ENCODE measurements at places on chromosomes 6 and 20.

GRCh38 chr20:50344232-50345071, 153.8 kb downstream of the CEBPB start:
- DNase-seq, result no peak

DNA sequence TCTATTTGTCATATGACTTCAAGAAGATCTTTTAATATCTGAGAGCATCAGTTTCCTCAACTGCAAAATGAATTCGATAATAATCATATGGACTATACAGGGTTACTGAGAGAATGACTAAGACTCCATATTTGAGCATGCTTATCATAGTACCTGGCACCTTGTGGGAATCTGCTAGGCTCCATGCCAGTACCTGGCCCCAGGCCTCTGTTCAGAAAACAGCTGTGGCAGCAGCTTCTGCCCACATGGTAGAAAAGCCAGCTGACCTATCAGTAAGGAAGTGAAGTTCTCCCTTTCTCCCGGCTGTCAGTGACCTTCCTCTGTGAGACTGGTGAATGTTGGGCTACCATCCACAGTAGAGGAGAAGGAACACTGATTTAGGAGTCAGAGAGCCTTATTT, 574.9 kb upstream of the CHD6 start:
- DNase-seq, result no peak

DNA sequence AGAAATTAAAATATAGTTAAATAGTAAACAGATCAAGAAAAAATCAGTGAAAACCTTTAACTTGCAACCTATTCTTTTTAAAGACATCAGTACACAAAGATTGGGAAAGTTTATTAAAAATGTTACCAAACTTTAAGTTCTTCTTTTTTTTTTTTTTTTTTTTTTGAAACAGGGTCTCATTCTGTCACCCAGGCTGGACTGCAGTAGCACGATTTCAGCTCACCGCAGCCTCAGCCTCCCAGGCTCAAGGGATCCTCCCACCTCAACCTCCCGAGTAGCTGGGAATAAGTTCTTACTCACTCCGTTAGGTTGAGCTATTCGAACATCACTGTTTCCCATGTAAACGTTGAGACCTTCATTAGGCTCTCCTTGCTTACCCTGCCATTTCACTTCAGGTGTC, 5.6 kb downstream of the MAP3K5 start:
- DNase-seq, result no peak

- DNase-seq, result no peak
These were observed 160.8 kb downstream of the C6orf58 start for GRCh38 chr6:127737768-127738167.

GRCh38 chr6:108687921-108688320, 127.2 kb downstream of the FOXO3 start:
- DNase-seq, result no peak

DNA sequence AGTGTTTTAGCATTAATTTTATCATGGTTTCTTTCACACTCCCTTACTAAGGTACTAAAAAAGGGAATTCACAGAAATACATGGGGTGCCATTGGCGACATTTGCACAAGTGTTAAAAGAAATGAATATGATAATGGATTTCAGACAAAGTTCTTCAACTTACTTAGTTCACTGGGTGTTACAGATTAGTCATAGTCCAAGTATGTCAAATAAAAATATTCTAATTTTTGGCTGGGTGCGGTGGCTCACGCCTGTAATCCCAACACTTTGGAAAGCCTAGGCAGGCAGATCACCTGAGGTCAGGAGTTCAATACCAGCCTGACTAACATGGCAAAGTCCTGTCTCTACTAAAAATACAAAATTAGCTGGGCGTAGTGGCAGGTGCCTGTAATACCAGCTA, 286.1 kb upstream of the TFAP2D start:
- no peak for DNase-seq

DNA sequence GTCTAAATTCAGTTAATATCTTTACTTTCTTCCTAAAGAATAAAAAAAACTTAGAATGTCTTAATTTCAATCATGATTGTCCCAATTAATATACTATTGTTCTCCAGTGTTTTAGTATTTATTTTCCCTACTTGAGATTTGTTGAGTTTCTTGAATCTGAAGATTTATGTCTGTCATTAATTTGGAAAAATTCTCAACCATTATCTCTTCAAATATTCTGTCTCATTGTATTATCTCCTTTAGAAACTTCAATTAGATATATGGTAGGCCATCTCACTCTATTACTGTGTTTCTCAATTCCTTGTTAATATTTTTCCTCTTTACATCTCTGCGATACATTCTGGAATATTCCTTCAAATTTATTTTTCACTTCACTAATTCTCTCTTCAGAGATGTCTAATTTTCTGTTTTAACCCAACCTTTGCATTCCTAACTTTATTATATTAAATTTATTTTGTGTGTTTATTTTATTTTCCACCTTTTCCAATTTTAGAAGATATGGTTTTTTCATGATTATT, 268.6 kb downstream of the QKI start:
- no peak for DNase-seq

- DNase-seq, result no peak
These were observed 92.7 kb downstream of the TRERF1 start for GRCh38 chr6:42359021-42359420.

GRCh38 chr6:24910331-24910960, 25.3 kb downstream of the RIPOR2 start:
- no peak for DNase-seq

DNA sequence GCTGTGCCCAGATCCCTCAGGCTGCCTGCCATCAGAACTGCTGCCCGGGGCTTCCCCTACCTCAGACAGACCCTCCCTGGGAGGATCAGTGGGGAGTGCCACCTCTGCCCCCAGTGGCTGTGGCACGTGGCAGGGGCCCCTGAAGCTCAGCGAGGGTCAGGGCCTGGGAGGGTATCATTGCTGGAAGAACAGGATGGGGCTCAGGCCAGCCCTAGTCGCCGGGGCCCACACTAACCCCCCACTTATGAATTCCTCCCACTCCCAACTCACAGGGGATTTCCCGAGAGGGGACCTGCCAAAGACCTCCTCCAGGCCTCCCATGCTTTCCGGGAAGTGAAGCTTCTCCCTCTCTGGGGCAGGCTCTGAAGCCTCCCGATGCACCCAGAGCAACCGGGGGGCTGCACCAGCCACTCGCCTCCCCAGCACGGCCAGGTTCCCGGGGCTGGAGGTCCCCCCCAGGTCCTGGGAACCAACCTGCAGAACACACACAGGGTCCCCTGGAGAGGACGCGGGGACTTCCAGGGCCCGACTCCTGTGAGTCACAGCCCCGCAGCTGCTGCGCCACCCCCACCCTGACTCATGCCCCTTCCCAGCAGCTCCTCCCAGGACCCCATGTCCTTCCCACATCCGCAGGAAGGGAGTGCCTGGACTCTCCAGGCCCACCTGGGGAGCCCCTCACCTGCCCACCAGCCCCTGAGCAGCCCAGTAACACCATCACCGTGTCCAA, 2.5 kb downstream of the TNFRSF6B start:
- no peak for DNase-seq

DNA sequence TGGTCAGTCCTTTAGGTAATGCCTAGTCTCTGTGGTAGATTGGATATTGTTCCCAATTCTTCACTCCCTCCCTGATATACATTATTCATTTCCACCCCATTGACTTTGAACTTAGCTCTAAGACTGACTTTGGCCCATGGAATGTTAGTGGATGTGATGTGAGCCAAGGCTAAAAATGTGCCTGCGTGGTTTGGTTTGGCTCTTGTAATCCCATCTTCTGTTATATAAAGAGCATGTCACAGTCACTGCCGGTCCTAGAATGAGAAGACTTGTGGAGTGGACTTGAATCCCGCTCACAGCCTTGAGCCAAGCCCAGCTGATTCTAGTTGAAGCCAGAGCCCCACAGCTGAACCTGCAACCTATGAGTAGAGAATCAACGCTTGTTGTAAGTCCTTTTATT, 23.6 kb upstream of the DNAAF9 start:
- no peak for DNase-seq

Measured in hypothalamus (tissue), 51 donors.